ENCODE measurements at places on chromosomes 5 and 9.

GRCh38 chr9:37922363-37923117 lies 18.6 kb upstream of the SLC25A51 start:
- no peak for DNase-seq

- no peak for DNase-seq
Measured at GRCh38 chr9:16775330-16775729, 95.1 kb downstream of the BNC2 start.

DNA sequence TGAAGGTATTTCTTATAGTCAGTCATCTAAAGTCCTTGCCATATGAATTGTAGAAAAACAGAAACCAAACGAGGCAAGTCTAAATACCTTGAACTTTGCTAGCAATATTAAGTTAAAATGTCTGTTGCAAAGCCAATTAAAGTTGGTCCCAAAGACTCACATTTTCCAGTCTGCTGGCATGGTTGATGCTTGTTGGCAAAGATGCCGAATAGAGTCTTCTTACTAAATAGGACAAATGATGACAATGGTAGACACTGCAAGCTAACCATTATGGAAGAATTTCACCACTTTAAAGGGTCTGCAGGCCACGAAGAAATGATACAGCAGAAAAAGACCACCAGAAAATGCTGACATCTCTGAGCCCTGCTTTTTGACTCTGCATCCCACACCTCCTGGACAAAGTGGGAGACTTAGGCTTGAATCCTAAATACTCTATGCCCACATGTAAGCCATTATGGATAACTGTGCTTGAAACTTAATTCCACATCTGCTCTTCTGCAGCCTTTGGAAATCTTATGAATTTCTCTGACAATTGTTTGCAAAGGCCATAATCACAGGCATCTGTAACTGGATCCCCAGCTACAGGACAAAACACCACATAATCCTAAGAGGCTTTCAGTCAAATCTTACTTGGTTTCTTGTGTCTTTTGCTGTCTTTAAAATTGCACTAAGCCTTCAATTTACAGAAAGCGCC lies 61.3 kb downstream of the LHFPL2 start:
- no peak for DNase-seq

- no peak for DNase-seq
Measured at GRCh38 chr9:89484475-89485404, 13.2 kb downstream of the SEMA4D start.

DNA sequence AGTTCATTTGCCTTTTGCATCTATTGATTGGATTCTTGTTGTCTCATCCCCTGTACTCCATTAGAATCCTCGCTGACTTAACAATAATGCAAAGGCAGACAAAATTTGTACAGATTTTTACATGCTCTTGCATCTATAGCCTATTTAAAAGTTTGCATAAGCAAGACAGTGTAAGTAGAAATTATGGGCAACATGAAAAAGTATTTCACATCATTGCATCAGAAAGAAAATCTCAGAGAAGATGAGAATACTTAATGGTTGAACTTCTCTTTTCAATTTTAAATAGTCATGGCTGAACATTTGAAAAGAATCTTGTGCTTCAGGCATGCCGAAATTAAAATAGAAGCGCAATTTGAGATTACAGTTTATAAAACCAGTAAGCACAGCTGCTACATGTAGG lies 226.4 kb downstream of the EFNA5 start:
- no peak for DNase-seq

DNA sequence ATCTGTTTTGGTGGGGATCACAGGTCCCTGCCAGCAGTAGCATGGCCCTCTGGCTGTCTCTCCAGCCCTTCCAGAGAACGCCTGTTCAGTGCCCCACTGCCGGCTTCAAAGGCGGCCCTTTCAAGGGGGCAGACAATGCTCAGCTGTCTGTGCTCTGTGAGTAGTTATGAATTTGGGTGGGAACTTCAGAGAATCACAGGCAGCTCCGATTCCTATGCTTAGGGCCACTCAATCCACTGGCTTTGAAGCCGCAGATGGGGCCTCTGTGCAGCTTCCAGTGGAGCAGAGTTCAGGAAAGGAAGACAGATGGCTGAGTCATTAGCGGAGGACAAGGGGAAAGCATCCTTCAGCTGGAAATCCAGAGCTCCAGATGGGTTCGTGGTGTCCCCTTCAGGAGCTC lies 42.4 kb downstream of the NKX2-5 start:
- no peak for DNase-seq

DNA sequence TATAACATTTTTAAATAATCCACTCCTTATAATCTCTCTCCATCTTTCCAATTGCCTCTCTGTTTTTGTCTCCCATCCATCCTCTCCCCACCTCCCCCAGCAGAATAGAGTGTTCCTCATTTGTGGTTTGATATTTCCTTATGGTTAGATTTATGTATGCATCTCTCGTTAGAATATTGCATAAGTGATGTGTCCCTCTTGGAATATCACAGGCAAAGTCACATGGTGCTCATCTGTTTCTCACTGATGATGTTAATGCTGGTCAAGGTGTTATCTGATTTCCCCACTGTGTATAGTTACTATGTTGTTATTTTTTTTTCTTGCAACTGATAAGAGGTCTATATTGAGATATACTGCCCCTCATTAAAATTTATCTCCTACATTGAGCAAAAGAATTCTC lies 3.1 kb upstream of the LRRC70 start:
- no peak for DNase-seq

- DNase-seq, result no peak
Measured at GRCh38 chr9:110951805-110952539, 86.3 kb downstream of the LPAR1 start.

DNA sequence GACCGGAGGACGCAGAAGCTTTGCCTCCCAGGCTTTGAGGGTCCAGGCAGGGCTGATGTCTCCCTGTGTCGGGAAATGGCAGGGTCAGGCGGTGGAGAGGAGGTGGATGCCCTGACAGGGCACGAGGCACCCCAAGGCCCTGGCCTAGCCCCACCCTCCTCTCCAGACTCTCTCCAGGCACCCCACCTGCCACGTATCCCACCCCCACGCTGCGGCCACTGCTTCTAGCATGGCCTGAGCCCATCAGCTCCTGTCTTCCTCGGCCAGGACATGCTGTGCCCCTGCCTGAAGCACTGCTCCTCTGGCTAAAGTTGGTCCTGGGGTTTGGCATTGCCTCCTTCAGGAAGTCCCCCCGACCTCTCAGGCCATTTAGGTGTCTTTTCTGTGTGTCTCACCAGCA lies 64.2 kb upstream of the RXRA start:
- no peak for DNase-seq

GRCh38 chr5:40828021-40828631 lies 6.9 kb downstream of the RPL37 start:
- no peak for DNase-seq

- no peak for DNase-seq
Measured at GRCh38 chr9:82011133-82011532, 22.6 kb downstream of the SPATA31D1 start.

- DNase-seq, result no peak
Measured at GRCh38 chr5:163623986-163624385, 118.6 kb downstream of the MAT2B start.

- no peak for DNase-seq
Measured at GRCh38 chr9:107323836-107324585, 40.9 kb downstream of the RAD23B start.

DNA sequence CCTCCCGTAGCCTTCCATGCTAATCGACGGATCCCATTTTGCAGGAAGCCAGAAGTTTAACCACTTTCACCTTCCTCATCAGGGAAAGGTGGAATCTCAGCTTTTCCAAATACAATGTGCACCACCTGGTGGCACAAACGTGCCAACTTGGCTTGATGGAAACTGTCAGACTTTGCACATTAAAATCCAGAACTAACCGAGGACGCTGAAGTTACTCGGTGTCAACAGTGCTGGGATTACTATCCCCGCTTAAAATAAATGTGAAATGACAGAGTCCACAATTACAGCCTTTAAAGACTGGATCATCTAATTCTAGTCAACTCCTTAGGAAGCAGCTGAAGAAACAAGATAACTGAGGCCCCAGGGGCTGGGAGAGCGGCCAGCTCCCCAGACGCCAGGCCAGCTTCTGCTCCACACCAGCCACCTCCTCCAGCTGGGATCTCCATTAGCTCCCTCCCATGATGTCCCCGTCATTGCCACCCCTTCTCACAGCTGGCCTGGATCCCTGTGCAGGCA lies 50.1 kb upstream of the RETREG1 start:
- no peak for DNase-seq

DNA sequence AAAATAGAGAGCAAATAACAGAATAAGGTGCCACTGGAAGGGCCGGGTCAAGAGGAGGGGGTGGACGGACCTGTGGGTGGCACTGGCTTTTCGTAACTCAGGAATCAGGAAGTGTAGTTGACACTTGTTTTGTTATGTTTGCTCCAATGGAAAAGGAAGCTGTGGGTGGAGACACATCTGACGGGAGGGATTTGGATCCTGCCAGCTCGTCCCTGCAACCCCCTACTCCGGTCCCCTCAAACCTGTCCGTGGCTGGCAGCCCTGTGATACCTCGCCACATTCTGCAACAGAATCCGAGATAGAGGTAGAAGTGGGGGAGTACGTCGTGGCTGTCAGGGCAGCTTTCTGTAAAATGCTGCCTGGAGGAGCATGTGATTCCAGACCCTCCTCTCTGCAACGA lies 104.2 kb upstream of the IER5L start:
- no peak for DNase-seq

DNA sequence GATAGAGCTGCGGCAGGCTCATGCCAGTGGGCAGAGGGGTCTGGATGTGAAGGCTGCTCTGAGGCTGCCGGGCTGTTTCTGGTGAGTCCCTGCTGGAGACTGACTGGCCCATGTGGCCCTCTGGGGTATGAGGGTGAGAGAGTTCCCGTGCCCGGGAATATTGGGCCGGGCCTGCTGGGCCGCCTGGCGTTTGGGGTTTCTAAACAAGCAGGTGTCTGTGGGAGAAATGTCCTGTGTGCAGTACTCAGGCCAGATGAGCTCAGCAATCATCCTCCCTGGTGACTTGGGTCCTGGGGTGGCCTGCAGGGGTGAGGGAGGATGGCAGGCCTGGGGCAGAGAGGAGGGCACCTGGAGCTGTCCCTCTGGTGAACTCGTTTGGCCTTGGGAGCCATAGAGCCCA lies 74.9 kb downstream of the MACROH2A1 start:
- DNase-seq, result no peak

GRCh38 chr5:169629847-169630548 lies 7.1 kb upstream of the DOCK2 start:
- DNase-seq, result no peak

DNA sequence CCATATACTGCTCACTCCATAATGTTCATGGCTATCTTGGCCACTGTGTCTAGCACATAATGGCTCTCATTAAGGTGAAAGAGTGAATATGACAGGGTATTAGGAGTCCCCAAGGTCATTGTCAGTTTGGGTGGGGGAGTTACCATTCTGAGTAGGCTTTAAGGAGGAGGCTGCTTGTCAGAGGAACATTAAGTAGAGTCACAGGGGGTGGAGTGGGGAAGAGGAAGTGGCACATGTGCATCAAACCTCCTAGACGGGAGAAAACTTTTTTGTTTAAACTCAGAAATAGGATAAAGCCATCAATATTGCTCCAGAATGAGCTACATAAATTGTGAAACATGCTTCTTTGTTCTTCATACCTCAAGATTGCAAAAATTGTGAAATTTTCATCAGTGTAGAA lies 45.5 kb downstream of the DAB2IP start:
- no peak for DNase-seq

- no peak for DNase-seq
Measured at GRCh38 chr5:123611406-123611709, 99.4 kb downstream of the CSNK1G3 start.

DNA sequence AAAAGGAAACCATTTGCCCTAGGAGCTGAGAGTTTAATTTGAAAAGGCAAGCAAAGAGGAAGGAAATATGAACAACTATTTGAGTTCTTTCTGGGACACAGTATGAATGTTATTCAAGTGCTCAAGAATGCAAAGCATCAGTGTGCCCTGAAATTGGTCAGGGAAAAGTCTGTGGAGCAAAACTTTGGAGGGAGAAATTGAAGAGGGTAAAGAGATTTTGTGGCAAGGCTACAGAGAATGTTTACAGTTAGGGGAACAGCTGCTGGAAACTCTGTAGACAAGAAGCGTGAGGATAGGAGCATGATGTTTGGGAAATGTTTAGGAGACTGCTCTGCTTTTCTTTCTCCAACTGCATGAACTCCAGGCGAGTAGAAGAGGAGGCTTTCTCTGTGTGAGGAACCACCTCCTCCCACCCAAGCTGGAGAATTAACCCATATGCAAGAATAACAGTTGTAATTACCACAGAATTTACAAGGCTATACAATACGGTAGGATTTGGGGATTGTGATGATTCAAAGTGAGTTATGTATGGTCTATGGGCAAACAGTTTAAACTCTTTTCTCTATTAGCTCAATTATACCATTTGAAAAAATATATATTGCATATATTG lies 75.4 kb upstream of the IL7R start:
- DNase-seq, result no peak

DNA sequence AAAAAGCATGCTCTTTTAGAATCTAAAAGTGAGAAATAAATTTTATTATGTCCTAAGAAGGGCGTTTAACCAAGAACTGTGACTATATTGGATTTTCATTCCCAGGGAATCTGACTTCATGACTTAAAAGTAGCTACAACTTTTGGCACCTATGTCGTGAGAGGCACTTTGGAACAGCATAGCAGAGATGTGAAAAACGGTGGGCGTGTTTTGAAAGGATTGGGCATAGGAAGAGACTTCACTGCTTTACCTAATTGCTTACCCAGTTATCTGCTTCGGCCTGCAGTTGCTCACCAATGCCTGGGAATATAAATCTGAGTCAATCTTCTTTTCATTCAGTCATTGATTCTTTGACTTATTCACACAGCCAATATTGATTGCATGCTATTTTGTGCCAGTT lies 363.4 kb downstream of the DNAH5 start:
- no peak for DNase-seq

GRCh38 chr9:37471942-37472684 lies 6.9 kb upstream of the ZBTB5 start:
- DNase-seq, result no peak

DNA sequence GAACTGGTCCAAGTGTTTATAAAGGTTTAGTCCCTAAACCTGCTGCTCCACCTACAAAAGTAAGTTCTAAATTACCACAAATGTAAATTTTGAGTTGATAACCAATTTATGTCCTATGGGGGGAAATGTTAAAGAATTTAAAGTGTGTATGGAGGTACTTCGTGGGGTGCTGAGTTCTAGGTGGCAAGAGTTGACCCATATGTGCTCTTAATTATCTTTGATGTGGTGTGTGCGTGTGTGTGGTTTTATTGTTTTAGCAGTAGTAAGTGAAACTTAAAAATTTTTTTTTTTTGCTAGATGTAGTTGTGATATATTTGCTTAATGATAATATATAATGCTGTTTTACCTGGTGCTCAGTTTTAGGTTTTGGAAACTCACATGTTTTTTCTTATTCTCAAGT lies 72.6 kb downstream of the GPBP1 start:
- DNase-seq, result no peak

DNA sequence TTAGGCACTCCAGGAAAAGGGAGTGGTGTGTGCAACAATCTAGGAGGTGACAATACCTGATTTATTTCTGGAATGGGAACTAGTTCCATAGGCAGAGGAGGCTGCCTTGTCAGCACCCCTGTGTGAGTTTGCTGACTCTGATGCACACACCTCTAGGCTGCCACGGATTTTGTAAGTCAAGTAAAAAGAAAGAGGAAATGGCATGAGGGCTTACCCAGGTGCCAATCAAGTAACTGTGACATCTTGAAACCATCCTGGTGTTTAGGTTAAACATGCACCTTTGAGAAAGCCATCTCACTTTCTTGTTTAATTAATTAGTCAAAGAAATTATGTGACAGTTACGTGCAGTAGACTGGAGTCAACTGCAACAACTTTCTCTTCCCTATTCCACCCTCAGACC lies 32.3 kb upstream of the FAM81B start:
- DNase-seq, result no peak
